ENCODE measurements at places on chromosomes 3 and 15.

DNA sequence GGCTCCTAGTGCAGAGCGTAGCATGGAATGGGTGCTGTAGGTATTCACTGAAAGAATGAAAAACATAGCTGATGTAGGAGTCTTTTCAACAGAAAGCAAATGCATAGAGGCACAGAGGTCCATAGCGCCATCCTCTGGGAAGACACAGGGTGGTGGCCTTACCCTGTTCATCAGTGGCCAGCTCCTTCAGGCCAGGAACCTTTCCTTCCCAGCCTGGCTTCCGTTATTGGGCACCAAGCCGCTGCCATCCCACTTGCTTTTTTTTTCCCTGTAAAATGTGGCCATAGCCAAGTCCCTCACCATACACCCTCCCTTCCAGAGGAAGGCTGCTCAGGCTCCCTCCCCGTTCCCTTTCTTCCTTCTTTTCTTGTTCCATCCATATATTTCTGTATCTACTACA is 118.1 kb downstream of the ZNF621 start:
- no peak for DNase-seq

GRCh38 chr3:60444898-60445437 is 806.3 kb downstream of the FHIT start:
- no peak for DNase-seq

GRCh38 chr3:18900994-18901393 is 247.3 kb upstream of the KCNH8 start:
- DNase-seq, result no peak

DNA sequence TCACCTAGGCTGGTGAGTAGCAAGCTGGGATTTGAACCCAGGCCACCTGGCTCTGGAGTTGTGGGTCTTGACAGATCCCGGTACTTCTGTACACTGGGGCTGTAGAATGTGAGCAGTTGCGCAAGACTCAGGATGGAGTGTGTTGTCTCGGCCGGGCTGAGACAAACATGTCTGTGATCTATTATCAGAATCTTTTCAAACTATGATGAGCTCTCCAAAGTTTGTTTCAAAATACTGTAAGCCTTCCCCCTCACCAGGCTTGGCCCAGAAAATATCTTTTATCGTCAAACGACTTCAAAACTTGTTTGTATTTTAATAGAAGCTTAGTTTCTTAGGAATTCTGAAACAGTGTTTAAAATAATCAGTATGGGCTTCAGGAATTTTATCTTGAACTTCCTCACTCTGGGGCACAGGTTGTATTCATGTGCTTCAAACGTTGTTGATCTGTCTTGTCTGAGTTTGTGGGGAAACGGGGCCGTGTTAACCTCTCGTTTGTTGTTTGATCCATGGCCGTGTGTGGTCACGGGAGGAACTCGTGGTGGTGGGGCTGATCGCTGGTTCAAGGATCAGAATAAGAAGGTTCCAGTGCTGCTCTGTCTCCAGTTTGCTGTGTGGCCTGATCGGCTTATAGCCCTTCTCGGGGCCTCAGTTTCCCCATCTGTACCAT is 40.3 kb upstream of the TFRC start:
- no peak for DNase-seq

DNA sequence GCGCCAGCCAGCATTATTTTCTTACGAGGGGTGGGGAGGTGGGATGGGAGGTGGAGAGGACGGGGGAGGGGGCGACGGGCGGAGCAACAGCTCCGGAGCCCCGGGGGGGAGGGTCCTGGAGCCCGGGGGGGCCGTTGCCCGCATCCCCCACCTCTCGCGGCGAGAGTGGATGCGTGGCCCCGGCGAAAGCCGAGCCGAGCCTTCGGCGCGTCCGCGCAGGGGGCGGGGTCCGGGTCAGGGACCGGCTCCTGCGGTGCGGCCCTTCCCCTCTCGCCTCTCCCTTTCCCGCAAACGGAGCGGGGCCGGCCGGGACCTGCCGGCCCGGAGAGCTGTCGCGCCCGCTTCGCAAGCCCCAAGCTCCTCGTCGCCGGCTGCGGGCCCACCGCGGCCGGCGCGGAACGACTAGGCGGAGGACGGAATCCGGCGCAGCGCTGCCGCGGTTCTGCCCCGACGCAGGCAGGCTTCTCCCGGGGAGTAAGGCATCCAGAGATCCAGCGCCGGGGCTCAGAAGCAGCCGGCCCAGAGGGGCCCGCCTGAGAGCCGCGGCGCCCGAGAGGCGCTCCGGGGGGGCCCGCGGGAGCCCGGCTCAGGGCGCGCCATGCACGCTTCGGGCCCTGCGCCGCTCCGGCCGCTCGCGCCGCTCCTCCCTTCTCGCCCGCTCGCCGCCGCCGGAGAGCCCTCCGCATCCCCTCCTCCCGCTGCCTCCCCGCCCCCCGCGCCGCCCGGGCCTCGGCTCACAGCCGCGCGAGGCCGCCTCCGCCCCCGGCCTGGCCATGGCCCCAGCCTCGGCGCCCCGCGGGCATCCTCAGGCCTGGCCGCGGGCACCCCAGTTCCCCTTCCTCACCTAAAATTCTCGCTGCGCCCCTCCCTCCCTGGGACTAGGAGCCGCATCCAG is 459 bp upstream of the ADCY5 start:
- no peak for DNase-seq

DNA sequence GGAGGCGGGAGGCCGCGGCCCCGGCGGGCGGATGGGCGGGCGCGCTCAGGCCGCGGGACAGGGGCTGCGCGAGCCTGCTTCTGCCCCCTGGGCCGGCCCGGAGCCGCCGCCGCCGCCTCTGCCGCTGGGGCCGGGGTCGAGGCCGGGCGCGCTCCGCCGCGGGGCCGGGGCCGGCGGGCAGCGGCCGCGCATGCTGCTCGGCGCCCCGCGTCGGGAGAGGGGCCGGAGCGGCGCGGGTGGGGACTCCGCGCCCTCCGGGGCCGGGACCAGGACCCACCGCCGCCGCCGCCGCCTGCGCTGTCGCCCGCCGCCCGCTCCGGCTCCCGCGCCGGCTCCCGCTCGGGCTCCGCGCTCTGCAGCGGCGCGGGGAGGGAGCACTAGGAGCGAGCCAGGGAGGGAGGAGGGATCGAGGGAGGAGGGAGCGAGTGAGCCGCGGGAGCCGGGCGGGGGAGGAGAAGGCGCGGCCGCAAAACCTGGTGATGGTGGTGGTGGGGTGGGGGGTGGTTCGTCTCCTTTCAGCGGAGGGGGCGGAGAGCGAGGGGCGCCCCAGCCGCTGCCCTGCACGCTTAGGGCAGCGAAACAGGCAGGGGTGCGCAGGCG is at the start of gene LINGO1:
Gene LINGO1, minus strand, starts transcription at position 379 of the 600 bp plus-strand sequence. CDS start 597 bp downstream, outside the sequence.
- DNase-seq, result no peak

- no peak for DNase-seq
These were observed 3.9 kb downstream of the UNC13C start for GRCh38 chr15:53982071-53982680.

DNA sequence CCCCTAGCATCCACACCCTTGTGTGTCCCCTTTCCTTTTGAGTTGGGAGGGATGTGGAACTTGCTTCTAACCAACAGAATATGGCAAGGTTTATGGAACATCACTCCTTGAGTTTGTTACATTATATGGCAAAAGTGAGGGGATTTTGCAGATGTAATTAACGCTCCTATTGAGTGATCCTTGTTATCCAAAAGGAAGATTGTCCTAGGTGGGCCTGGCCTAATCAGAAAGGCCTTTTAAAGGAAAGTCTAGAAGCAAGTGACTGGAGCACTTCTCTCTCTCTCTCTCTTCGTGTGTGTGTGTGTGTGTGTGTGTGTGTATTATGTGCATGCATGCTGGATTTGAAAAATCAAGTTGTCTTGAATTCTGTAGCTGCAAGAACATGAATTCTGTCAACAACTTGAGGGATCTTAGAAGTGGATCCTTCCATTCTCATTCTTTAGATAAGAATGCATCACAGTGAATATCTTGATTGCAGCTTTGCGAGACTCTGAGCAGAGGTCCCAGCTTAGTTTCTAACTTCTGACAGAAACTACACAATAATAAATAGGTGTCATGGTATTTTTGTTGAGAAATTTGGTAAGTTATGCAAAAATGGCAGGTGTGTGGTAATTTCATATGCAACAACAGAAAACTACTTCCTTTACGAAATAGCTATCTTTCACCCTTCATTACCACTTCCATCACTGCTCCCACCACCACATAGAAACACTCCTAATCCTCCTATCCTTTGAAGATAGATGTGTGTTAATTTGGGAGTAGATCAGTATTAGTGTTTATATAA is 360.9 kb upstream of the CBLB start:
- DNase-seq, result no peak

GRCh38 chr15:38202361-38202760 is 50.3 kb upstream of the SPRED1 start:
- DNase-seq, result no peak

- no peak for DNase-seq
These were observed 64.3 kb upstream of the PLCL2 start for GRCh38 chr3:16820485-16820884.

DNA sequence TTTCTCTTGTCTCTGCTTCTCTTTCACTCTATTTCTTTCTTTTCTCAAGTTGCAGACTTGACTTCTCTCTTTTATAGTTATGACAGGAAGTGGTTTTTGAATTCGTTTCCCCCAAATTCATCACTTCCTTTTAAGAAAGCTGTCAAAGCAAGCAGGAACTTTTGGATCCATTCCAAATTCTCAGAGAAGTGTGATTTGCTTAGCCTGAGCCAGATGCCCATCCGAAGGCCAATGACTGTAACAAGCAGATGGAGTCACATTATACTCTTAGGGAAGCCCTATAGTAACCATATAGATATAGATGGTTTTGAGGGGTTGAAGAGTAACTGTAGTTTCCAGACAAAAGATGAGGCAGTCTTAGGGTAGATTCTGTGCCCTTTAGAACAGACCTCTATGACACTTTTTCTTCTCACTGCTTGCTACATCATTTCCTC is 592.0 kb upstream of the KCNMB2 start:
- DNase-seq, result no peak

GRCh38 chr3:55646121-55646520 is 159.0 kb upstream of the WNT5A start:
- no peak for DNase-seq

DNA sequence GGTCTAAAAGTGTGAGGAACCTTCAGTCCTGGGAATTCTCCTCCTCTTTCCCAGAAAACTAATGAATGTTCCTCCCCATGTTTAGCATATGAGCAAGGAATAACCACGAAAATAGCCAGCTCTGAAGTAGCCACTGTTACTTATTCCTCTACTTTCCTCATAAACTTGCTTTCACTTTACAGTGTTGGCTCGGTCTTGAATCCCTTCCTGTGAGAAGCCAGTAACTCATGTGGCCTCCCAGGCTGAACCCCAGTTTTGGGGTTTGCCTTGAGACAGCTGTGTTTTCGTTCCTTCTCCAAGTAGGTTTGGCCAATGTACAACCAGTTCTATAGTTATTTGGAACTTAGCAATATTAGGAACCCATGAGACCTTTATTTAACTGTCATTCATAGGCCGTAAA is 195.0 kb downstream of the CNTN6 start:
- DNase-seq, result no peak

DNA sequence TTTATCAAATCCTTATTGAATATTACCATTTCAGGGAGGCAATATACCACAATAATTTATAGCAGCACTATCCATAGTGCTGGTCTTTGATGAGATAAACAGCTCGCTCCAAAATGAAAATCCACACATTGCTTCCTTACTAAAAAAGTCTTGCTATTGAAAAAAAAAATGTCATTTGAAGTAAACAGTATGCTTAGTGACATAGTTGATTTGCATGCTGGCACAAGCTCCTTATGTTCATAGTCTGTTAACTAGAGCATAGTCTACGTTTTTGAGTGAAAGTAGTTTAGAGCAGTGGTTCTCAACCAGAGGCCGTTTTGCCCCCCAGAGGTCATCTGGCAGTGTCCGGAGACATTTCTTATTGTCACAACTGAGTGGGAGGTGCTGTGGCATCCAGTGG is 249.4 kb upstream of the PDZRN3 start:
- DNase-seq, result no peak

DNA sequence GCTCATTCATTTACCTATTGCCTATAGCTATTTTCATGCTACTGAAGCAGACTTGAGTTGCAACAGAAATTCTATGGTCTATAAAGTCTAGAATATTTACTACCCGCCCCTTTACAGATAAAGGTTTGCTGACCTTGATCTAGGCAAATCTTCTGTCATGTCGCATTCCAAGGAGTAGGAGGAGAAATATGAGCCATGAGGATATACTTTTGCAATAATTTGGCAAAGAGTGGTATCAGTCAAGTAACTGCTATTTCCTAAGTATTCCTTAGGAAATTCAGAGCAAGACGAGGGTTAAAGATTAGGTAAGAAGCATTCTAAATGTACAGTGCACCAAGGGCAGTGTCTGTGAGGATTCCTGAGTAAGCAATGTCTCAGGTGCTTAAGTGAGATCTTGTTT is 121.0 kb upstream of the NUDT16 start:
- DNase-seq, result no peak
